Small intestine (tissue), 16 donors: ENCODE measurements at places on chromosomes 1 and 21. TPM values are rescaled to one million over a fixed set of nuclear protein-coding genes. Genes with fewer than 3 reads are reported as not detected.

DNA sequence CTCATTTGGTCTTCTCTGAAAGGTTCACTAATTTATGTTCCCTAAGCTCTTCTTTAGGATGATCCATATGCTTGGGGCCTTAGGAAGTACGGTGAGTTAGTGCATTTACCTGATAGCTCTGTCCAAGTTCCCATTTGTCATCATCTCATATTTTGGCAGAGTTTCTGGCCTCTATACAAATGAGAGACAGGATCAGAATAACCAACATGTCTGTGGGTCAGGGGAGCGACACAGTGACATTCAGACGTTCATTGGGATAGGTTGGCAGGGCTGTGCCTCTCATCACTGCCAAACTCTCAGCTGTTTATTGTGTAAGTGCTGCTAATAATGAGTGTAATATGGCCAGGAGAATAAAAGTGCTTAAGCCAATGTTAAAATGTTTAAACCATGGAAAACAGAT lies 561.1 kb upstream of the ZRANB2 start:
- no peaks in the 10 kb centered on the region for H3K27me3 ChIP-seq
- no peak overlapping the region for H3K27ac ChIP-seq
- DNase-seq = no peak
- no peaks in the 10 kb centered on the region for H3K36me3 ChIP-seq
- no peaks in the 10 kb centered on the region for H3K4me1 ChIP-seq

GRCh38 chr1:8113262-8114220 lies 87.4 kb upstream of the ERRFI1 start:
- peak overlapping the region; percentile 37 for H3K27ac ChIP-seq
- H3K36me3 ChIP-seq = no peaks in the 10 kb centered on the region
- no peaks in the 10 kb centered on the region for H3K4me1 ChIP-seq
- no peak overlapping the region for H3K4me3 ChIP-seq

DNA sequence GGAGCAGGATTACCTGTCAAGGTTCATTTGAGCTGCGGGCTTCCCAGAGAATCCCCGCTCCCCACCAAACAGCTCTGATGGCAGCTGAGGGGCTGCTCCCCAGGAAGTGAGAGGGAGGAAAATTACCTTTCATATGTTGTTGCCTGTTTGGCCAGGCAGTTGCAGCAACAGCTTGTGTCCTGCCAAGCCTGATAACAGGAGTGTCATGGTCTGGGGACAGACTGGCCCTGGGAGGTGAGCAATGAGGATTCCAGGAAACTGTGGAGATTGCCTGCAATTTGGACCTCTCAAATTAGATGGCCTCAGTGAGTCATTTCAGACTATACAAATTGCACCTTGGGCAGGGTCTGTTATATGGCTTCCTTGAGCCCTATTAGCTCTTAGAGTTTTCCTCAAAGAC lies 189.3 kb downstream of the PTPRU start:
- DNase-seq = no peak
- H3K27me3 ChIP-seq = no peaks in the 10 kb centered on the region
- H3K36me3 ChIP-seq = no peaks in the 10 kb centered on the region
- H3K4me3 ChIP-seq = no peak overlapping the region

- no peak overlapping the region for H3K4me3 ChIP-seq
- H3K27me3 ChIP-seq = no peaks in the 10 kb centered on the region
- H3K27ac ChIP-seq = no peak overlapping the region
- peaks cover 4% of the 10 kb centered on the region for H3K36me3 ChIP-seq
Measured at GRCh38 chr1:68495532-68495931, 1.4 kb downstream of the DEPDC1 start.

DNA sequence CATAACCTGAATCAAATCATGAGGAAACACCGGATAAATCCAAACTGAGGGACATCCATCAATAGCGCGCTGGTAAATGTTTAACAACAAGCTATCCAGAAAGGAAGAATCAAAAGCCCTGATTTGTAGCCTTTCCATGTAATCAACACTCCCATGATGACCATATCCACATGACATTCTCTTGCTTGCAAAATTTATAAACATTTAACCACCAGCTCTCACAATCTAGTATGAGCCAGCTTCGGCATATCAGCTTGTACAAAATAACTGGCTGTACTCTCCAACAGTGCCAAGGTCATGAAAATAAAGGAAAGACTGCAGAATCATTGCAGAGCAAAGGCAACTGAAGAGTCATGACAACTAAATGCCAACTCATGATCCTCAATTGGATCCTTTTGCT lies 15.7 kb downstream of the HSD11B1 start:
- H3K36me3 ChIP-seq = no peaks in the 10 kb centered on the region
- no peak overlapping the region for H3K4me3 ChIP-seq
- no peaks in the 10 kb centered on the region for H3K27me3 ChIP-seq
- no peak for DNase-seq
- no peak overlapping the region for H3K27ac ChIP-seq

Gene FYB2
- polyA plus RNA-seq = 1.1 TPM

Gene OR10J1
- polyA plus RNA-seq = not detected

Gene ZNF648
- polyA plus RNA-seq = not detected

DNA sequence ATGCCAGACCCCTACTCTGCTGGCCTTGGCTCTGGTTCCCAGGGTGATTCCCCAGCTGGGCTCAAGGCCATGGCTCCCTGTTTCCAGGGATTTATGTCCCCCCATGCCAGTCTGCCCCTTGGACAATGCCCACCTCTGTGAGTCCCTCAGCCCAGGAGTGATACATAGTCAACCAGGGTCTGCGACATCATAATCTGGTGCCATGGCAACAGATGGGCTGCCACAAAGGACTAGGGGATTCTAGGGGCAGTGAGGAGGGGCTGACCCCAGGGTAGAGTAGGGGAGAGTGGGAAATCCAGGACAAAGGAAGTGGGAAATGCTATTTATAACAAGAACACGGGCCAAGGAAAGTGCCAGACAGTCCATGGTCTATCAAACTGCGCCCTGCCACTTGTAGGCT lies 33.8 kb downstream of the LRP8 start:
- no peaks in the 10 kb centered on the region for H3K36me3 ChIP-seq
- no peaks in the 10 kb centered on the region for H3K27me3 ChIP-seq
- H3K27ac ChIP-seq = no peak overlapping the region
- no peak for DNase-seq
- no peak overlapping the region for H3K4me3 ChIP-seq

Gene COL16A1
- 18.1 TPM for polyA plus RNA-seq

DNA sequence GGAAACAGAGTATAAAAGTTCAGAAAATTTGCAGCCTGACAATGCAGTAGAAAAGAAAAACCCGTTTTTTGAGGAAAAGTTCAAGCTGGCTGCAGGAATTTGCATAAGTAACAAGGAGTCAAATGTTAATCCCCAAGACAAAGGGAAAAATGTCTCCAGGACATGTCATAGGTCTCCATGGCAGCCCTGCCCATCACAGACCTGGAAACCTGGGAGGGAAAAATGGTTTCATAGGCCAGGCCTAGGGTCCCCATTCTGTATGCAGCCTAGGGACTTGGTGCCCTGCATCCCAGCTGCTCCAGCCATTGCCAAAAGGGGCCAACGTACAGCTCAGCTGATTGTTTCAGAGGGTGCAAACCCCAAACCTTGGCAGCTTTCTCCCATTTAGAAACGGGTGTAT lies 3.6 kb upstream of the KCNT2 start:
- DNase-seq = no peak
- H3K4me3 ChIP-seq = no peak overlapping the region
- no peaks in the 10 kb centered on the region for H3K4me1 ChIP-seq
- peaks cover 13% of the 10 kb centered on the region for H3K27me3 ChIP-seq
- H3K36me3 ChIP-seq = no peaks in the 10 kb centered on the region

DNA sequence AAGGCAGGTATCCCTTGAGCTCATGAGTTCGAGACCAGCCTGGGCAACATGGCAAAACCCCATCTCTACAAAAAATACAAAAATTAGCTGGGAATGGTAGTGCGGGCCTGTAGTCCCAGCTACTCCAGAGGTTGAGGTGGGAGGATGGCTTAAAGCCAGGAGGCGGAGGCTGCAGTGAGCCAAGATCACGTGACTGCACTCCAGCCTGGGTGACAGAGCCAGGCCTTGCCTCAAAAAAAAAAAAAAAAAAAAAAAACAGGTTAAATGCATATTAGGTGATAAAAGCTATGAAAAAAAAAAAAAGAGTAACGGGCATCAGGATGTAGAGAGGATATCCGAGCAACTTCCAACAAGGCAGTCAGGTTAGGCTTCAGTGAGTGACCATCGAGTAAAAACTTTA lies 2.8 kb upstream of the SRRM1 start:
- H3K4me1 ChIP-seq = peaks cover 11% of the 10 kb centered on the region
- H3K4me3 ChIP-seq = no peak overlapping the region
- H3K27me3 ChIP-seq = no peaks in the 10 kb centered on the region
- H3K36me3 ChIP-seq = no peaks in the 10 kb centered on the region

Gene ACKR1
- 1.3 TPM for polyA plus RNA-seq
